ENCODE measurements at places on chromosomes 13 and 19. TPM values are rescaled to one million over a fixed set of nuclear protein-coding genes. Genes with fewer than 3 reads are reported as not detected.
A peak's percentile ranks its signal among the peaks of the same experiment; 100 is the strongest.

ATP8B3 gene
- 0.41 TPM for total RNA-seq

DNA sequence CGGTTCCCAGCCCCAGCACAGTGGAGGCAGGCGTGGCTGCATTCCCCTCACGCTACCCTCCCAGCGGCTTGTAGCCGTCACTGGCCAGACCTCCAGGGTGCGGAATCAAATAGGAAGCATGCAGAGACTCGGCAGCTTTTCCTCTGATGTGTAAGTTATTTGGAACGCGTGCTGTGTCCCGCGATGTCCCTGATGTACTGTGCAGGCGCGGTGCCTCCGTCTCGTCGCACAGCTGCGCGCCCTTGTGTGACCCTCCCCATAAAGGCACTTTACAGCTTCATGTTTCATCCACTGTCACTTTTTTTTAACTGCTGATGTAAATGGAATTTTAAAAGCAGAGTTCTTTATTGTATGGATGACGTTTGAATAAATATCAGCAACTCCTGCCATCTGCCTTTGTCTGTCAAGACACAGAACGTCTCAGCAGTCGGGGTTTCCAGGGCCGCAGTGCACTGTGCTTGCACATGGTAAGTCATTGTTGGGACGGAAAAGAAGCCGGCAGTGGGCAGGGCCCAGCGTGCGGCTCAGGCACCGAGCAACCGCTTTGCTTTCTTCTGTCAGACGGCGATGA, 7.3 kb upstream of the F7 start:
- H3K4me1 ChIP-seq, result no peaks in the 10 kb centered on the region
- H3K4me3 ChIP-seq, result no peak overlapping the region
- no peaks in the 10 kb centered on the region for H3K27me3 ChIP-seq
- no peak overlapping the region for H3K27ac ChIP-seq
- H3K36me3 ChIP-seq, result peaks cover 12% of the 10 kb centered on the region
- DNase-seq, result no peak

RYR1 gene
- total RNA-seq, result 0.74 TPM

DNA sequence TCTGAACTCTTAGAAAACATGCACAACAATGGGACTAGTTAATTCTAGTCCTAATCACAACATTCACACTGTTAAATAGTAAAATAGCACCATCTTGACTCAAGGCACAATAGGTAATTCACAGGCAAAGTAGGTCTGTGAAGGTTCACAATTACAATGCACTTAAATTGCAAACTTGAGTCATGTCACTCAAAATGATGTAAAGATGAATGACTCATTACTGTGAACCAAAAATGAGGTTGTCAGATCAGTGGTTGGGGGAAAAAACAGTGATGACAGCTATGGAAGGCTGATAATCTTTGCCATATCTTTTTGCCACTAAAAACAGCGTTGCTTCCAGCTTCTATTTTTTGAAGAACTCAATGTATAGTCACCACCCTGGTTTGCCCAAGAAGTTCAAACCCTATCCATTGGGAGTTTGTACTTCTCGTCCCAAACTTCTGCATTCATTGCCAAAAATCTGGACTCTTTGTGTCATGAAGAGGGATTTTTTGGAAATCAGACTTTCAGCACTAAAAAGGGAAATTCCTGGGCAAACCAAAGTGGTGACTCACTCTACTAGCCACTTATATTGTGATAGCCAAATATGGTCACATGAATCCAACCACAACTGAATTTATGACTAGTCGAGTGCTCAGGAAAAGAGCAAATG, 200.9 kb upstream of the TMTC4 start:
- no peak overlapping the region for H3K27ac ChIP-seq
- no peak for DNase-seq
- no peaks in the 10 kb centered on the region for H3K4me1 ChIP-seq
- no peak overlapping the region for H3K4me3 ChIP-seq
- H3K27me3 ChIP-seq, result no peaks in the 10 kb centered on the region
- H3K36me3 ChIP-seq, result no peaks in the 10 kb centered on the region

GRCh38 chr13:39461685-39462266, 141.2 kb downstream of the LHFPL6 start:
- H3K27ac ChIP-seq, result peak overlapping the region; percentile 70
- DNase-seq, result no peak
- H3K27me3 ChIP-seq, result no peaks in the 10 kb centered on the region
- H3K4me1 ChIP-seq, result peaks cover 80% of the 10 kb centered on the region

DNA sequence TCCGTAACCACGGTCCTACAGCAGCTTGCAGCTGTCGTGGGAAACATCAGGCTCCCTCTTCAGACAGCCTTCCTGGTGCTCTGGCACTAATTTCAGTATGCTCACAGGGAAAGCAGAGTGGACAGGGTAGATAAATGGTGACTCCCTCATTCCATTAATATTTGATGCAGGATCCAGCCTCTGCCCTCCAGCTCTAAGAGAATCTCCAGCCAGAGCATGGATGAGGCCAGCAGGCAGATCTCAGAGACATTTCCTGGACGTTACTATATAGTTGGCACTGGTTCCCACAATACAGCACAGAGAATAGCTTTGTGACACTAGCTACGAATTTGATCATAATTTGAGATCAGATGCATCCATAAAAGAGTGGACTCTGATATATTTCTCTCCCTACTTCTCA, 341.4 kb downstream of the LIG4 start:
- peaks cover 61% of the 10 kb centered on the region for H3K27me3 ChIP-seq
- no peak for DNase-seq
- H3K4me3 ChIP-seq, result no peak overlapping the region
- H3K36me3 ChIP-seq, result no peaks in the 10 kb centered on the region
- no peak overlapping the region for H3K27ac ChIP-seq

DNA sequence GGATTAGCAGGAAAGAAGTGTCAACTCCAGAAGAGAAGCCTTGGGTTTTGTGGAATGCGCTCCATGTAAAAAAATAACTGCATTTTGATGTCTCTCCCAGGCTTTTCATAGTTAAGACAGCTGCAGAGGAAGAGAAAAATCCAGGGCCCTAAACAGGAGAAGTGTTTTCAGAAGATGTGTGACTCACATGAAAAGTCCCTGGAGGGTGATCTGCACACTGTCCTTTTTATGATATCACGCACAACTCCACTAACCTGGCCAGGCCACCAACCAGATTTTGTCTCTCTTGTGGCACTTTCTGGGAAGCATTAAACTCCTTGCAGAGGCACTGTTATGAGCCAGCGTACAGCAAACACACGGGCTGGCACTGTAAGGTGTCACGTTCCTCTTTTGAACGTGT, 267.3 kb downstream of the FGF9 start:
- no peak overlapping the region for H3K27ac ChIP-seq
- H3K4me1 ChIP-seq, result no peaks in the 10 kb centered on the region
- no peak for DNase-seq
- H3K4me3 ChIP-seq, result no peak overlapping the region
